ENCODE measurements at places on chromosomes 2 and 18.

DNA sequence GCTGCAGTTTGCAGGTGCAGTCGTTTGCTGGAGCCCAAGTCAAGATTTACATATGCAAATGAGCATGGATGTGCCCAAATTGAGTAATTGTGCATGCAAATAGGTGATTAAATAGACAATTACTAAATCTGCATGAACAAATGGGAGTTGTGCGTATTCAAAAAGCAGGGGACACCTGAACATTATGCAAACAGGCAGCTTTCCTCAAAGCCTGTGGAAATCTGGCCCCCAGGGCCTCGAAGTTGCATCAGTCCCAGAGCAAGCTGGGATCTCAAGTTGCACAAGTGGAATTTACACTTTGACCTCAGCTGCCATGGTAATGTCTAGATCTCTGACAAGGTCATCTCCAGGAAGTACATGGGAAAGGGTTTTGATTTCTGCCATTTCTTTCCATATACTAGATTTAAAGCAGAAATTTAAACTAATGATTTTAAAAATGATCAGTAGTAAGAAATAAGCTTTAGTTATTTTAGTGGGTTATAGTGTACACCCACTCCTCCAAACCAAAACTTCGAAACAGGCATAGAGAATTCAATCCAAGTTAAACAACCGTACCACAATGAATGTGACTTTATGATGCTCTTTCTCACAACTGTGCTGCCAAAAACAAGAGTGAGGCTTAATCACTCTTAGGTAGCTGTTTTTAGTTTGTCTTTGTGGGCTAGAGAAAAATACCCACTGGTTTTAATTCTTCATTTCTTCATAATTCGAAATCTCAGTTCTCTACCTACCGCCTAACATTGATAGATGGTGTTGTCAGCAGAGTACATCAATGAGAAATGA lies 110.7 kb downstream of the RND3 start:
- peak; percentile 28 for DNase-seq

DNA sequence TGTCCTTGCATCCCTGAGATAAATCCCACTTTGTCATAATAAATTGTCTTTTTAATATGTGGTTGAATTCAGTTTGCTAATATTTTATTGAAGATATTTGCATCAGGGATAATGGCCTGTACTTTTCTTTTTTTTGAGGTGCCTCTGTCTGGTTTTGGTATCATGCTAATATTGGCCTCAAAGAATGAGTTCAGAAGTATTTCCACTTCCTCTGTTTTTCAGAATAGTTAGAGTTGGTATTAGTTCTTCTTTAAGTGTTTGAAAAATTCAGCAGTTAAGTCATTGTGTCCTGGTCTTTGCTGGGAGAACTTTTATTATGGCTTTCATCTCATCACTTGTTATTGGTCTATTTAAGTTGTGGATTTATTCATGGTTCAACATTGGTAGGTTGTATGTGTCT lies 464.1 kb upstream of the CRIM1 start:
- DNase-seq, result no peak

DNA sequence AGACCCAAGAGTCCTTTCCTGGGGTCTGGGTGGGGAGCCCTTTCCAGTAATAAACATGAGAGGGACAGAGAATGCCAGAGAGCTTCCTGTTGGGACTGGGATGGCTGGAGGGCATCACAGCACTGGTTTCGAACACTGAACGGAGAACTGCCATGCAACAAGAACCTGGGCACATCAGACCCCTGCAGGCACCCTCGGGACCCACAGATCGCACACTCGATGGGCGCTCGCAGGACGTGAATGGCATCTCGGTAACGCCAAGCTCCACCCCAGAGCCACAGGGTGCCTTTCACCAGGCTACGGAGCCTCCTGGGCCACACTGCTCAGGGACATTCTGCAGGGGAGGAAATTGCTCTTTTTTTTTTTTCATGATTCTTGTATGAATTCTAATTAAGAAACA lies 25.1 kb downstream of the SLC66A2 start:
- DNase-seq, result no peak

DNA sequence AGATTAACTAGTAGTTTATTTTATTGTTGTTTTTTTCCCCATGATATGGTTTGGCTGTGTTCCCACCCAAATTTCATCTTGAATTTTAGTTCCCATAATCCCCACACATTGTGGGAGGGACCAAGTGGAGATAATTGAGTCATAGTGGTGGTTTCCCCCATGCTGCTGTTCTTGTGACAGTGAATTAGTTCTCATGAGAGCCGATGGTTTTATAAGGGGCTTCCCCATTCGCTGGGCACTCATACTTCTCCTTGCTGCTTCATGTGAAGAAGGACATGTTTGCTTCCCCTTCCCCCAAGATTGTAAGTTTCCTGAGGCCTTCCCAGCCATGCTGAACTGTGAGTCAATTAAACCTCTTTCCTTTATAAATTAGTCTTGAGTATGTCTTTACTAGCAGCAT lies 36.5 kb downstream of the GALNT14 start:
- no peak for DNase-seq

- no peak for DNase-seq
These were observed 13.7 kb downstream of the COLEC11 start for GRCh38 chr2:3608373-3609278.

DNA sequence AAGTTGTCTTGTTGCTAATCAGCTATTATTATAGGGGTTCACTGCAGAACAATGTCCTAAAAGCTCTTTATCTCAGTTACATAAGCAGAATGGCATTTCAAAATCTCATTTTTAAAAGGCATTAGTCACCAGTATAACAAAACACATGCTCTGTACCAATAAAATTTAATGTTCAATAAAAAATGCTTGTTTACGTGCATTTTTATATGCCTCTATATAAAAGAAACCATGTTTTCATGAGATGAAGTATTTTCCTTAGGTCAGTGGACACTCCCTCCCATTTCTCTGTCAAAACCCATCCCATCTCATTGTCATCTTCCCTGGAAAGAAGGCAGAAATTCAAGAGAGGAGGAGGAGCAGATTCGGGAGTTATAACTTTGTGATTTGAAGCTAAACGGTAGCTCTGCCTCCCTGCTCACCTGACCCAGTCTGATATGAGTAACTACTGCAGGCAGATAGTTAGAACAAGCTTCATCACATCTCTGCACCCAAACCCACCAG lies 231.9 kb upstream of the SIX2 start:
- DNase-seq, result no peak
